NCI-H1417 treated with DMSO at 0.1 percent for 48 hours (cell line): ENCODE measurements at places on chromosomes 2 and 18.

DNA sequence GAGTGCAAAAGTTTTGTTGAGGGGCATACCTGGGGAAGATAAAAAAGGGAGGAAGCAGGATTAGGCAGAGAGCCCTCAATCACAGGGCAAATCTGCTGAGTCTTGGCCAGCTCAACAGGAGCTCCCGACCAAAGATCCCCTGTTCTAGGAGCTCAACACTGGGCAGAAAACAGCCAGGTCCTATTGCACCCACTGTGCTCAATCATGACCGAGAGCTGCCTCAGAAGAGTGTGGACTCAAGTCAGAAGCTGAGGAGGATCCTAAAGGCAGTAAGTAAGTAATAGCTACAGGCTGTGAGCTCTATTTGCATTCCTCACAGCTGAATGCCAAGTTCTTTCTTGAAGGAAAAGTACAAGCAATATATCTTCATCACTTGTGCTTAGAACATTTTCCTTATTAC is 334.4 kb upstream of the NRP2 start:
- DNase-seq, result no peak

DNA sequence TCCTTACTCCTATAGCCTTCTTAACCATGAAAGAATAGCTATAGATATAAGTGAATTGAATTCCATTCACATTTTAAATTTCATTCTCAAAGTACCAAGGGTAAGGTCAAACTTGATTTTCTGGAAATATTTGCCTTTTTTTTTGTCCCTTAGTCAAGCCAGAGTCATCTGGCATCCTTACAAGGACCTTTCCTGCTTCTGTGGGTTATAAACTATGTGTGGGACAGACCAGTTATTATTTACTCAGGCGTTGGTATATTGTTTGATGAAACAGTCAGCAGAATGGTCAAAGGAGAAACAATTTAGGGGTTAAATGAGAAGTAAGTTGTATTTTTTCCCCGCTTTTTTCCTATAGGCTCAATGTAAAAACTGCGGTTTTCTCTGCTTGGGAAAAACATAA is 1103.2 kb upstream of the ZEB2 start:
- DNase-seq, result no peak

- no peak for DNase-seq
Observed at GRCh38 chr2:138632066-138632620, 130.6 kb downstream of the SPOPL start.

- no peak for DNase-seq
Observed at GRCh38 chr2:98778741-98779483, 48.0 kb upstream of the MGAT4A start.

- DNase-seq, result no peak
Observed at GRCh38 chr2:150859877-150860276, 372.4 kb upstream of the RND3 start.

DNA sequence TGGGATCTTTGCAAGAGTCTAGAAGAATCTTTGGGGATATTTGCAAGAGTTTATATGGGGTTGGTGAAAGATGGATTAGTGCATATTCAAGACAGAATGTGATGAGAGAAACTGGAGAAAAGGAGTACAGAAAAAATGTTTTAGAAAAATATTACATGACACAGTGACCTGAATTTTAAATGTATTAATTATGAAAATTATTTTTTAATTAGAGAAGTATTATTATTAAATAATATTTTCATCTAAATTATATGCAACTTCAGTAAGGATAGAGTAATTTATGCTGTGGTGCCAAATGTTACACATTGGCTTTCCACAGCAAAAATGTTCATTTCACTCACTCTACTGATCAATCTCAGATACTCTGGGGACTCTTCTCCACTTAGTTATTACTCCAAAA is 1442.8 kb upstream of the SLC39A10 start:
- DNase-seq, result no peak

DNA sequence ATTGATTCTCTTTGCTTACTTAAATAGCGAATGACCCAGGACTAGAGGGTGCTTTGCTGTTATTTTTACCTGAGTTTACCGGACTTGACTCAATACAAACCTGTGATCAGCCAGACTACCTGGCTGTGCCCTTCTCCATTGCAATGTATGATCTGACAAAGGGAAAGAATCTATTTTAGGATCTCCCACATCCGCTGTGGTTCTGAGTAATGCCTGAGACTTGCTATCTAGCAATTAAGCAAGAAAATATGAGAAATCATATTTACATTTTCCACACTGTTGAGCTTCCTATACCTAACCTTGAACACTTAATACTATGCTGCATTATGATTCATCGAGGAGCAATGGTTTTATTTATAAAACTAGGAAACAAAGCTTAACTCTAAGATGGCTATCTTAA is 215.2 kb downstream of the RAD51AP2 start:
- no peak for DNase-seq

GRCh38 chr2:32504877-32505478 is 122.9 kb upstream of the TTC27 start:
- no peak for DNase-seq

DNA sequence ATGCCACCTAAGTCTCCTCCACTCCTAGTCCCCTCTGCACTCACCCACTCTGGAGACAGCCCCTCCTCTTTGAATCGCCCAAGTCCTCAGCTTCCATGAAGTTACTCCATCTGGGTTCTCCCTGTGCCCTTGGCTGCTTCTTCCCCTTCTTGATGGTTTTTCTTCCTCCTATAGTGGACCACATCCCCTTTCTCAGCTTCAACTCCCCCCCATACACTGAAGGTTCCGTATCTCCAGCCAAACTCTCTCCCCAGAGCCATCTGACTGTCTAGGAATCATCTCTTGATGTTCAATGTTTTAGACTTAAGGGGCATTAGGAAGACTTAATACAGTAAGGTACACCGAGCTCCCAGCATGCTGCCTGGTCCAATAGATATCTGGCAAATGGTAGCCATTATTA is 39.6 kb downstream of the EMX1 start:
- DNase-seq, result no peak

GRCh38 chr18:47062471-47062870 is 27.1 kb upstream of the ELOA2 start:
- no peak for DNase-seq

DNA sequence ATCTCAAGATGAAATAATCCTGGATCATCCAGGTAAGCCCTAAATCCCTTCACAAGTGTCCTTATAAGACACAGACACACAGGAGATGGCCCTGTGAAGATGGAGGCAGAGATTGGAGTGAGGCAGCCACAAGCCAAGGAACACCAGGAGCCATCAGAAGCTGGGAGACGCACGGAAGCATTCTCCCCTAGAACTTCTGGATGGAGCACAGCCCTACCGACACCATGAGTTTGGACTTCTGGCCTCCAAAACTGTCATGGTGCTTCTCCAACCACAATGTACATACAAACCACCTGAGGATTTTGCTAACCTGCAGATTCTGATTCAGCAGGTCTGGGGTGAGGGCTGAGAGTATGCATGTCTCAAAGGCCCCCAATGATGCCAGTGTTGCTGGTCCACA is 42.5 kb downstream of the ADD2 start:
- DNase-seq, result no peak

GRCh38 chr2:129847043-129847442 is 132.4 kb upstream of the RAB6C start:
- DNase-seq, result no peak

DNA sequence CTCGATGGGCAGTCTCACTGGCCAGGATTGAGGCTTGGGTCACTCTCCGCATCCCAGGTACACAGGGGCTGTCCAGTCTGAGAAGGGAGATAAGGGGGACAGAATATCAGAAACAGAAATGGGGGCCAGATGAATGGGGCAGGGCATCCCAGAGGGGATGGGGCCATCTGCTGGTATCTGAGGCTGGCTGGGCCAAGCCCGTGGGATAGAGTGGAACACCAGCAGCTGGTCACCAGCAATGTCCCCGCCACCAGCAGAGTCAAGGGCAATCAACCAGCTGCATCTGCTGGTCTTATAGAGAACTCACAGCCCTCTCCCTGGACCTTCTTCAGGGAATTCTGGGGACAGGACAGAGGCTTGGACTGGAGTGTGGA is 128.8 kb upstream of the HAAO start:
- no peak for DNase-seq

GRCh38 chr2:1891971-1892486 is 147.7 kb upstream of the PXDN start:
- no peak for DNase-seq

DNA sequence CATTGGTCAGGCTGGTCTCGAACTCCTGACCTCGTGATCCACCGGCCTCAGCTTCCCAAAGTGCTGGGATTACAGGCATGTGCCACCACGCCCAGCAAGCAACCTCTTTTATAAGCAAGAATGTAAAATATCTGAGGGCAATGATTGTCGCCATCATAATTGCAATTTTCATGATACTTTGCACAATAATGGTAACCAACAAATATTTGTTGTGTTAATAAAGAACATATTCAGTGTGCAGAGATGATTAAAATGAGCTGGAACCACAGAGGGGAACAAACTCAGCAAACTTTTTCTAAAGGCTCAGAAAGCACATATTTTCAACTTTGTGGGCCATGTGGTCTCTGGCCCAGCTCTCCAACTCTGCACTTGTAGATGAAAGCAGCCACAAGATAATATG is 115.2 kb upstream of the SIX2 start:
- DNase-seq, result no peak

- DNase-seq, result no peak
Observed at GRCh38 chr2:20812779-20813178, 10.1 kb downstream of the LDAH start.

DNA sequence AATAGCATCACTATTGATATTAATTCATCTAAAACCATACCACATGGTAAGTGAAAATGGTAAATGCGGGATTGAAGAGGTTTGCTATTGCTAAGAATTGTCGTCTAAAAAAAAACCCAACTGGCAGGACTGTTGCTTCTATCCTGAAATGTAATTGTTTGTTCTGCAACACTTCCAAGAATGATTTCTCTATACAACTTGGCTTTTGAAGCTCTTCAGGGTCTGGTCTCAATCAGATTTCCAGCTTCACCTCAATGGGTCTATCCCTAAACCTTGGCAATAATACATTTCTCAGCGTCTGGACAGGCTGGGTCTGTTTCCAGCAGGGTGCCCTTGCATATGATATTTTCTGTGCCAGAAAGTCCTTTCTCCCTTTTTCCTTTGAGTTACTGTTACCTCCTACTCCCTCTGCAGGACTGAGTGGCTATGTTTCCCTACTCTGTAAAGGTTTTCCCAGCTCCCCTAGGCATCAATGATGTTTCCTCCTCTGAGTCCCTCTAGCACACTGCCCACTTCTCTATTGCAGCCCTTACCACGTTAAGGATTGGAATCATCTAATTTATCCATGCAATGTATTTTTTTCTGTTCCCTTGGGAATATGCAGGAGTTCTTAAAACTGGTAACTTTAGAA is 118.2 kb upstream of the REV1 start:
- no peak for DNase-seq

DNA sequence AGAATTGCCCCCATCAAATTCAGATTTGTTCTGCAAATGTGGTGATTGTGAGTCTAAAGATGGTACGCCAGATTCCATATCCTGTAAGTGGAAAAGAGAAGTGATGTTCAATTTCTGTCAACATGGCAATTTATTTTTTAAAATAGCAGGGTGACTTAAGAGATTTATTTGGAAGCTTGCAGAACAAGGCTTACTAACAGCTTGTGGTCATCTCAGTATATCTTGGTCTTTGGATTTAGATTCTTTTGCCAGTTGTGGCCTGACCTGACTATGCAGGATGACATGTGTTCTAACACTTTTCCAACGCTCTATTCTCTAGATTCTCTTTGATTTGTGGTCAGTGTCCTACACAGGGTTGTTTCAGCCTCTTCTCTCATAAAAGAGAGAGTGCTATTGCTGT is 74.4 kb downstream of the MAP3K20 start:
- DNase-seq, result no peak

- no peak for DNase-seq
Observed at GRCh38 chr2:128594953-128595677, 276.4 kb upstream of the HS6ST1 start.

DNA sequence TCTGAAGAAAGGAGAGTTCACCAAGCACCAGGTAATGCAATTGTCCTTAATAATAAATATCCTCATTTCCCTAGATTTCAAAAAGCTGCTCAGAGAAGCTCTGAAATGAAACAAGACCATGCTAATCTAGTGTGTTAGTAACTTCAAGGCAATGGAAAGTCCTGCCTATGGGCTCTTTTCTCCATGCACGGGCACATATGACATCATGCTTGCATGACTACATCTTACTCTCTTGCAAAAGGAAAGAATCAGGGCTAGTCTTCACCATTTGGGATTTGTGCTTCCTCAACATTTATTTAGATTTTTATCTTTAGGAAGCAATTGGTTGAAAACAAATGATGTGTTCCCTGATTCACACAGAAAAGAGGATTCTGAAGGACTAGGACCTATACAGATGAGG is 204.0 kb upstream of the POU3F3 start:
- DNase-seq, result no peak

GRCh38 chr2:62705859-62706720 is 577 bp downstream of the EHBP1 start:
- DNase-seq, result peak; percentile 26

GRCh38 chr2:188391354-188391753 is 99.7 kb downstream of the GULP1 start:
- DNase-seq, result no peak

DNA sequence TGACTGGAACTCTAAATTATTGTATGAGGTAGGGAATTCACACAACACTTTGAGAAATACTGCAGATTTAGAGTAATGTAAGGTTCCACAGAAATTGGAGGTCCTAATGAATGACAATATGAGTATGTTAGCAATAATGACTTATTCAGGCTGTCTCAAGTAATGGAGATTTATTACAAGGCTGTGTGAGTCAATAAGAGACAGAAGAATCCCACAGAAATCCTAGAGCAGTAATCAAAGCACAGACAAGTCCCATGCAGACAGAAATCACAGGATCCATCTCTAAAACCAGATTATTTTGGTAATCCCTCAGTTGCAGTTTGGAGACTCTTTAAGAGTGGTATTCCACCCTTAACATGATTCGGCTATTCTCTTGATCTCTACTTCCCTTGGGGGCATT is 83.6 kb downstream of the FAM161A start:
- DNase-seq, result no peak

- DNase-seq, result no peak
Observed at GRCh38 chr18:75533950-75534349, 106.4 kb upstream of the SMIM21 start.

DNA sequence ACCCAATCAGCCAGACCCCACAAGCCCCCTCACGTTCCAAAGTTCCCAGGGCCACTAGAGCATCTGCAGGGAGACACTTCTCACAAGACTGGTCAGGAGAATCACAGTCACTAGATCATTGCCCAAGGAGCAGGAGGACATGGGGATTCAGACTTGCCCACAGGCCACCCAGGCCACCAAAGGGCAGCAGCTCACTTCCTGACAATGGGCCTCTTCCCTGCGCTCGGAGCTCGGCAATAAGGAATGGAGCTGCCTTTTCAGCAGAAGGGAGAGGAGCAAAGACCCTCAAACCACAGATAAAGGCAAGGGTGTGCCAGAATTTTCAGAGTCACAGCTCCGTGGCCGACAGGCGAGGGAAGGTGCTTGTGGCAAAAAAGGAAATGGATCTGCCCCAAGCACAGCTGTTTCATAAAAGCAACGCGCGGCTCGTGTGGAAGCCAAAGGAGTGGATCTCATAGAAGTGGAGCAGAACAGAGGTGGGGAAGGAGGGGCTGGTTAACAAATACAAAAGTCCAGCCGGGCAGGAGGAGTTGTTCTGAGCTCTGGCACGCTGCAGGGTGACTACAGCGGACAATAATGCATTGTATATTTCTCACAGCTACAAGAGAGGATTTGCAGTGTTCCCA is 72.1 kb downstream of the EDAR start:
- no peak for DNase-seq
